LoVo (cell line): ENCODE measurements at places on chromosomes 11 and 22.
A peak's percentile ranks its signal among the peaks of the same experiment; 100 is the strongest.

- DNase-seq: no peak
Measured at GRCh38 chr11:1300569-1301187, 8.8 kb downstream of the TOLLIP start.

- DNase-seq: no peak
Measured at GRCh38 chr11:69663326-69663725, 11.8 kb downstream of the LTO1 start.

GRCh38 chr11:122833846-122834464 lies 4.3 kb upstream of the CRTAM start:
- no peak for DNase-seq

DNA sequence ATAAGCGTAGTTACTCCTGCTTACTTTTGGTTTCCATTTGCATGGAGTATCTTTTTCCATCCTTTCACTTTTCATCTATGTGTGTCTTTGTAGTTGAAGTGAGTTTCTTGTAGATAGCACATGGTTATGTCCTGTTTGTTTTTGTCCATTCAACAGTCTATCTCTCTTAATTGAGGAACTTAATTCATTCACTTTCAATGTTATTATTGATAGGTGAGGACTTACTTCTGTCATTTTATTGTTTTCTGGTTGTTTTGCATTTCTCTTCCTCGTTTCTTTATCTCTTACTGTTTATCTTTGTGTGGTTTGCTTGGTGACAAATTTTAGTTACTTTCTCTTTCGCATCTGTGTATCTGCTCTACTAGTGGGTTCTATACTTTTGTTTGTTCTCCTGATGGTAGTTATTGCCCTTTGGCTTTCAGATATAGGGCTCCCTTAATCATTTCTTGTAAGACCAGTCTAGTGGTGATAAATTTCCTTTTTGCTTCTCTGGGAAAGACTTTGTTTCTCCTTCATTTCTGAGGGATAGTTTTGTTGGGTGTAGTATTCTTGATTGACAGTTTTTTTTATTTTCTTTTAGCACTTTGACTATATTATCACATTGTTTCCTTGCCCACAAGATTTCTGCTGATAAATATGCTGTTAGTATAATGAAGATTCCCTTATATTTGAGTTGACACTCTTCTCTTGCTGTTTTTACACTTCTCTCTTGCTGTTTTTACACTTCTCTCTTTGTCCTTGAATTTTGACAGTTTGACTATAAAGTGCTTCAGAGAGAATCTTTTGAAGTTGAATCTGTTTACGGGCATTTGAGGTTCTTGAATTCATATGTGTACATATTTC lies 9.0 kb upstream of the RAG1 start:
- no peak for DNase-seq

- DNase-seq: no peak
Measured at GRCh38 chr11:67626970-67627369, 2.8 kb downstream of the NUDT8 start.

DNA sequence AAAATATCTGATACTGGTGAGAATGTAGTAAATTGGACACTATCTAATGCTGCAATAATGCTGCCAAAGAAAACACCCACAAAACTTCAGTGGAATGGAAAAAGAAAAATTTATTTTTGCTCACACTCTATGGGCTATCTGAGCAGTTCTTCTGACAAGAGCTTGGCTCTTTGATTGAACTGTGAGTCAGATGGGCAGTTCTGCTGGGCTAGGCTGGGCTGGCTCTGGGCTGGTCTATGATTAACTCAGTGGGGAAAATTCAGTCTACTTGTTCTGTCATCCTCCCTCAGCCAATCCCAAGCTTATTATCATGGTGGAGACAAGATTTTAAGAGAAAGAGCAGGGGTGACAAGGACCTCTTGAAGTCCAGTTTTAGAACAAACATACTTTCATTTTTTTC lies 1404.8 kb downstream of the LRRC4C start:
- no peak for DNase-seq

DNA sequence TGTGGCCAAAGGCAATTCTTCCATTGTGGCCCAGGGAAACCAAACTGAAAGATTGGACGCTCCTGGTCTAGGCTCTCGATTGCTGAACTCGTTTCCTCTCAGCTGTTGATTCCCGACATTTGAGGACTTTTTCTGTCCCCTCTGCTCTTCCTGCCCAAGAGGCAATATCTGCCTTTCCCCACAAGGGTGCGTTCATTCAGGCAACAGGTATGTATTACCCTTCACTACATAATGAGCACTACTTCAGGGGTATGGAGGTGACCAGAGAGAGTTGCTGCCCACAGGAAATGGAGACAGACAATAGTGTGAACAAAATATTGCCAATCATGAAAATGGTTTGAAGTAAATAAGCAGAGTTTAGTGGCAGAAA lies 8.2 kb downstream of the PTH start:
- DNase-seq: peak; percentile 61

DNA sequence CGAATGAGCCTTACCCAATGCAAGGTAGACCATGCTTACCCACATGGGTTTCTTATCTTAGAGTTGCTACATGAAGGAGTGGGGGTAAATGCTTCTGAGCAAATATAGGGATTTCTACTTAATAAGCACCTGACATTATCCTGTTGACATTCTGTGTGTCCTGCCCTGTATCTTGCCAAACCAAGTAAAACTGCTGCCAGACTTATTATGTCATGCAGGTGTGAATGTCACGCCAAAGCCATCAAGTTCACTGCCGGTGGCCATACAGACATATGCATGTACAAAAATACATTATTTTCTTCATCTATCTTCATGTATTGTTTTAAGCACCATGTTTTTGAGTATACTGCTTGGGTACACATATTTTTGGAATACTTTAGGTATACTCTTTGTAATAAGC lies 70.2 kb downstream of the NOX4 start:
- DNase-seq: no peak

GRCh38 chr11:97231231-97231630 lies 841.4 kb downstream of the JRKL start:
- DNase-seq: no peak

- DNase-seq: no peak
Measured at GRCh38 chr22:31282748-31283468, 9.4 kb downstream of the PIK3IP1 start.

DNA sequence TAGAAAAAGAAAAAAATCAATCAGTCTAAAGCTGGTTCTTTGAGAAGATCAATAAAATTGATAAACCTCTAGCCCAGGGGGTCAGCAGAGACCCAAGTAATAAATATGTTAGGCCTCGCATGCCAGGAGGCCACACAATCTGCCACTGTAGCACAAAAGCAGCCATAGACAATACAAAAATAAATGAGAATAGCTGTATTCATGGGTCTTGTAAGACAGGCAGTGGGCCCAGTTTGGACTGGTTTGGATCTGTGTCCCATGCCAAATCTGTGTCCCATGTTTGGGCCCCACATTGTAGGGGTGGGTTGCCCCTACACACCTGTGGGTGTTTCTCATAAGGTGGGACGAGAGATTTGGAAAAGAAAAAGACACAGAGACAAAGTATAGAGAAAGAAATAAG lies 6.6 kb upstream of the PLAAT4 start:
- DNase-seq: no peak

DNA sequence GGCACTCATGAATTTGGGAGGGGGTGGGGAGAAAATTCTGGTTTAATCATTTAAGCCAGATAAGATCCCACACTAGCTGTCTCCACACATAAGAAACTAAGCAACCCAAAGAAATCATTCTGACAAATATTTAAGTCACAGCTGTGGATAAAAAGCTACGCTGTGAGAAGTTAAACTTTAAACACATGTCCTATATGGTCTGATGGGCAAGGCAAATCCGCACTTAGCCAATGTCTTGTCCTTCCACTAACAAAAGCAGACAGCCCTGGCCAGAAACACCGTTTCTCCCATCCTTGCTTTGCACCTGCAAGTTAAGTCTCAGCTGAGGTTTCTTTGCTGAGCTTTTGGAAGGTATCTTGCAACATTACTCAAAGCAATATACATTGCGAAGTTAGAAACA lies 68.0 kb downstream of the ETS1 start:
- DNase-seq: no peak

GRCh38 chr11:31728432-31728831 lies 82.7 kb downstream of the PAX6 start:
- no peak for DNase-seq

- no peak for DNase-seq
Measured at GRCh38 chr22:19654338-19654987, 59.8 kb upstream of the SEPTIN5 start.

- DNase-seq: no peak
Measured at GRCh38 chr11:35799655-35800054, 137.1 kb downstream of the TRIM44 start.

DNA sequence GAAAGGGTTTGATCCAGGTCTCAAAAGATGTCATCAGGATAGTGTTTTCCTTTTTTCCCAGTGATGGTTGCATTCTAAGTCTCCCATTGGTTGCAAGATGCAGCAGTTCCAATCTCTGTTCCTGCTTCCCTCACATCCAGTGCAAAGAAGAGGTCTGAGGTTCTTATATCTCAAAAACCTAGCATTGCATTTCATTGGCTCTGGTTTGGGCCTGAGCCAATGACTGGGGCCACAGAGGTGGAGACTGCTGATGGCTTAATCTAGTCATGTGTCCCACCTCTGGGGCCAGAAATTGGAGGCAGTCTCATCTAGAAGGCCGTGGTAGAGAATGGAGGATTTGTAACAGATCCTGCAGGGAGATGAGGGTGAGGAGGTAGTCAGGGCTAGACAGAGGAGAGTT lies 13.2 kb upstream of the MICAL2 start:
- DNase-seq: no peak

- DNase-seq: no peak
Measured at GRCh38 chr11:16027621-16028020, 328.7 kb downstream of the SOX6 start.

DNA sequence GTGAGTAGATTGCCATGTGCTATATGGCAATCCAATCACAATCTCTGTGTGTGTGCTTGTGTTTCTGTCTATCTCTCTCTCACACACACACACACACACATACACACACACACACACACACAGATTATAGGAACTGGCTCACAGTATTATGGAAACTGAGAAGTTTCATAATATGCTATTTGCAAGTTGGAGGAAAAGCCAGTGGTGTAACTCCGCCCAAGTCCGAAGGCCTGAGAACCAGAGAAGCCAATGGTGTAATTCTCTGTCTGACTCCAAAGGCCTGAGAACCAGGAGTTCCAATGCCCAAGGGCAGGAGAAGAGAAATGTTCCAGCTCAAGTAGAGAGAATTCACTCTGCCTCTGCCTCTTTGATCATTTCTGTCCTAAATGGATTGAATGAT lies 37.2 kb downstream of the GLYATL2 start:
- DNase-seq: no peak

GRCh38 chr22:37151401-37151800 lies 1.7 kb upstream of the IL2RB start:
- DNase-seq: no peak

DNA sequence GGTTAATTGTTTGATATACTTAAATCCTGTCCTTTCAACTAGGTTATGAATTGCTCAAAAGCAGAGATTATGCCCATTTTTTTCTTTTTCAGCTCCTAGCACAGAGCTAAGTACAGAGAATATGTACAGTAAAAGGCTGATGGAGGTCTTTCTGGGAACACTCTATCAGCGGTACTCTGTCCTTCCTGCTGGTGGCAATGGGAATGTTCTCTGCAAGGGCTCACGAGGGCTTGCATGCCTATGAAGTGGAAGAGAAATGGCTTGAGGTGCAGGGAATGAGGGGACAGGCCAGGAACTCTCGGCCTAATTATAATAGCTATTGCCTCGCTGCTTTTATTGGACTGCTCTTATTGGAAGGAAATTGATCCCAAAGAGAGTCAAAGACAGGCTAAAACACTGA lies 83.7 kb upstream of the RAB1B start:
- no peak for DNase-seq

GRCh38 chr11:74462009-74462408 lies 5.3 kb downstream of the KCNE3 start:
- DNase-seq: no peak

- no peak for DNase-seq
Measured at GRCh38 chr11:107655602-107656001, 56.3 kb downstream of the SLN start.

DNA sequence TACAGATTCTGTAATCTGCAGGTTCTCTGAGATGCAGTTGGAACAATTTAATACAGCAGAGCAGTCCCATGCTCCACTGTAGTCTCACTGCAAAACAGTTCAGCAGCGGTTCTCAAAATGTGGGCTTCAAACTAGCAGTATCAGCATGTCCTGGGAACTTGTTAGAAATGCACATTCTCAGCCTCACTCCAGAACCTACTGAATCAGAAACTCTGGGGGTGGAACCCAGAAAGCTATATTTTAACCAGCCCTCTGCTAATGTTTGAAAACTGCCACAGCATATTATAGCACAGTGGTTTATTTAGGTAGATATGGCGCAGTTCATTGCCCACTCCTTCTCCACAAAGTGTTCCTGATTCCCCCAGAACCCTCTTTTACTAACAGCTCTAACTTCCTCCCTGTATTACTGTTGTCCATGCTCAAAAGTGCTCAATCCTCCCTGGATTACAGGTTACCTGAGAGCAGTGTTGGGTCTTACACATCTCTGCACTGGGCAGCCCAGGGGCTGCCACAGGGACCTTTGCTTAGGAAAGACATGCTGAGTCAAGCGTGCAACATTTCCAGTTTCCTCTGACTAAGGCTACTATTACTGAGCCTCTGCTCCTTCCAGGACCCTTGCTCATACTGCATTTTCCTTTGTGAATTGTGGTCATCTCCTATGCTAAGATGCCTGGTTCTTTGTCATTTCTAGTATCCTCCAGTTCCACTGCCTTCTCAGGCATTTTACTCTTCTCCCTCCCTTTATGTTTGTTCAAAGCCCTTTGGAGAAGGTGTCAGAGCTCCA lies 7.7 kb upstream of the DGAT2 start:
- DNase-seq: no peak

- no peak for DNase-seq
Measured at GRCh38 chr11:123624974-123625373, 29.4 kb downstream of the SCN3B start.
